Activated naive CD4-positive, alpha-beta T cell treated with anti-CD3 and anti-CD28 coated beads, Interleukin-2, amount 50 U/mL, for 16 hours (primary cell): ENCODE measurements at places on chromosomes 3 and 15.
A peak's percentile ranks its signal among the peaks of the same experiment; 100 is the strongest.

- no peak for DNase-seq
Measured at GRCh38 chr3:42876940-42877720, 1.5 kb upstream of the CYP8B1 start.

DNA sequence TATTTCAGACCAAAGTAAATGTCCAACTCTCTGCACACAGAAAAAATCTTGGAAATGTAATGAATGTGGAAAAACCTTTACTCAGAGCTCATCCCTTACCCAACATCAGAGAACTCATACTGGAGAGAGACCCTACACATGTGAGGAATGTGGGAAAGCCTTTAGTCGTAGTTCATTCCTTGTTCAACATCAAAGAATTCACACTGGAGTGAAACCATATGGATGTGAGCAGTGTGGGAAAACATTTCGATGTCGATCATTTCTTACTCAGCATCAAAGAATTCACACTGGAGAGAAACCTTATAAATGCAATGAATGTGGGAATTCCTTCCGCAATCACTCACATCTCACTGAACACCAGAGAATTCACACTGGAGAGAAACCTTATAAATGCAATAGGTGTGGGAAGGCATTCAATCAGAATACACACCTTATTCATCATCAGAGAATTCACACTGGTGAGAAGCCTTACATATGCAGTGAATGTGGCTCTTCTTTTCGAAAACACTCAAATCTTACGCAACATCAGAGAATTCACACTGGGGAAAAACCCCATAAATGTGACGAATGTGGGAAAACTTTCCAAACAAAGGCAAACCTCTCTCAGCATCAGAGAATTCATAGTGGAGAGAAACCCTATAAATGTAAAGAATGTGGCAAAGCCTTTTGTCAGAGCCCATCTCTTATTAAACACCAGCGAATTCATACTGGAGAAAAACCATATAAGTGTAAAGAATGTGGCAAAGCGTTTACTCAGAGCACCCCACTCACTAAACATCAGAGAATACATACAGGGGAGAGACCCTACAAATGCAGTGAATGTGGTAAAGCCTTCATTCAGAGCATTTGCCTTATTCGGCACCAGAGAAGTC is 8.0 kb upstream of the ZNF501 start:
- DNase-seq, result no peak

- DNase-seq, result no peak
Measured at GRCh38 chr3:183498634-183499033, 56.9 kb downstream of the KLHL6 start.

DNA sequence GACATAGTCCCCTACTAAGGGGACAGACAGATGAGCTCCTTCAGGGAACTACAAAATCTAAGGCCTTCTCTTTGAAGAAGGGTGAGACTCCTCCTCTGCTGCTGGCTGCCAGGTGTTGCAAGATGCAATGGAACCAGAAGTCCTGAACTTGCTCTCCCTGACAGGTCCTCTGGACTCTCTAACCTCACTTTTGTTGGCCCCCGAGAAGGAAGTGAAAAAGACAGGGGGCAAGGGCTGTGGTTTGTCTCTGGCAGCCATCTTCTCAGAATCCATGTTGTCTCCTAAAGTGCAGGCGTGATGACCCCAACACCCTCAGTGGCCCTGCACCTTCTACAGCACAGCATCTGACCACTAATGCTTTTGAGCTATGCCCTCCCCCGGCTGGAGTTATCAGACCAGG is 292.5 kb downstream of the CHST2 start:
- DNase-seq, result no peak

- DNase-seq, result no peak
Measured at GRCh38 chr3:131223373-131224289, 157.9 kb upstream of the NUDT16 start.

- DNase-seq, result no peak
Measured at GRCh38 chr3:134709076-134709475, 58.3 kb upstream of the KY start.

DNA sequence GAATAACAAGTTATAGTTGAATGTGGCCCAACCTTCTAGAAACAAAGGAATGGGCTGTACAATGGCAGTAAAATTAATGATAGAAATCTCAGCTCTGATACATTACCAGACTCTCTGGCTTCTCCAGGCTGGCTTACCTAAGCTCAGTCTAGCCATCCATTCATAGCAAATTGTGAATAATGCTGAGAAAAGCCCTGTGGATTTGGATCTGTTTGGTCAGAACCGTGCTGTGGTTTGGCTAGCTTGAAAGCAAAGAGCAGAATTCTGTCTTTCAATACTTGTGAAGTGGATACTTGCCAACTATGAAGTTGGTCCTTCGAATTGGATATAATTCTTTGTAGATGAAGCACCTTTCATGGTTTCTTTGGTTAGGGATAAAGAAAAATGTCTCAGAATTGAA is 199.1 kb downstream of the EPHA3 start:
- DNase-seq, result no peak

GRCh38 chr3:67998281-67998680 is 343.9 kb upstream of the SUCLG2 start:
- DNase-seq, result no peak

- DNase-seq, result no peak
Measured at GRCh38 chr15:69403594-69403993, 10.6 kb upstream of the KIF23 start.

GRCh38 chr3:143910756-143911155 is 60.9 kb upstream of the DIPK2A start:
- DNase-seq, result no peak

DNA sequence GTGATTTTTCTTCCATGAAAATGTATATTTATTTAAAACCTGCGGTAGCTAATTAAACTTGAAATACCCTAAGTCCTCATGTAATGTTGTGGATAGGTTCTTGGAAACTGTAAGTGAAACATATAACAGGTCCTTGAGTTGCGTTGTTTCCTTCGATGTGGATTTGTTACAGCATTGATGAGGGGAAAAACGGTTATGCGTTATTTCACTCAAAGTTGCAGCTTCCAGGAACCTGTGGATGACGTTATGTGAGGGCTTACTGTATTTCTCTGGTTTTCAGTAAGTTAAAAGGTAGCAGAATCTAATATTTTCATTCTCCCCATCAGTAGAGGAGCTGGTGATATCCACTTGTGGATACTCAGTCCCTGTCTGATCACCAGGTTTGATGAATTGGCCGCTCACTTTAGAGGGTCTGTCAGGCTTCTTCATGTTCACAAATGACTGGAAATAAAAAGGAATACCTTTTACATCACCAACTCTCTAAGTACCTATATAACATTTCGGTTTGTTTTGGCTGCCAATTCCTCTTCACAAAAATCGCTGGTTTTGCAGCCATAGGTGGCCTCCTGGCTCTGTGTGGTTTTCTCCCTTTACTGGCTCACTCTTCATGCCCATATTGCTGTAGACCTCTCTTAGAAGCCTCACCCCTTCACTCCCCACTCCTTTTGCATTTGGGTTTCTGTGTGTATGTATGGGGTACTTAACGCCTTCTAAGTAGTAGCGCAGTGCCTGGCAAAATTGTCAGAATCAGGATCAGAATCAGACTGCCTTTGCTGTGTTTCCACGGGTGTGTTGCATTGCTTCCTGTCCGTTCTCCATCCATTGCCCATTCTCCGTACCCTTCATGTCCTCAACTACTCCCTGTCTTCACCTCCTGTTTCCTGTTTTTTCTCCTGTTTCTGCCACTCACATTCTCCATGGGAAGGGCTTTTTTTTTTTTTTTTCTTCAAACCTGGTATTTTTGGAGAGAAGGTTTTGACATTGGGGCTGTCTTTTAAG is 112.6 kb downstream of the FNDC3B start:
- DNase-seq, result no peak

DNA sequence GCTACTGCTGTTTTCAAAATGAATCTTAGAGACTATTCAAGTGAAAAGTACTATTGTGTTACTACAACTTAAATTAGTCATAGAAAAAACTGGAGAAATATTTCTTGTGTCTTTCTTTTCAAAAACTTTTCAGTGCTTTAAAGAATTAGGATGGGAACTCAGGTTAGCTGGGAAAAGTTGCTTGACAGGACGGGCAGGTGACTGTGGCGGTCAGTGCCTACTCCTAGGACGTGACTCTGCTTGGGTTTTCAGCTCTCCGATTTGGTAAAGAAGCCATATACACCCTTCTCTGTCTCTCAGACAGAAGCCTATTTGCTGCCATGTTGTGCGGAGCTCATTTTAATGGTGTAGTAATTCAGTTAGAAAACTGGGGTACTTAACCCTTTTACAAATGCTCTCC is 89.8 kb upstream of the CACNA2D3 start:
- no peak for DNase-seq

DNA sequence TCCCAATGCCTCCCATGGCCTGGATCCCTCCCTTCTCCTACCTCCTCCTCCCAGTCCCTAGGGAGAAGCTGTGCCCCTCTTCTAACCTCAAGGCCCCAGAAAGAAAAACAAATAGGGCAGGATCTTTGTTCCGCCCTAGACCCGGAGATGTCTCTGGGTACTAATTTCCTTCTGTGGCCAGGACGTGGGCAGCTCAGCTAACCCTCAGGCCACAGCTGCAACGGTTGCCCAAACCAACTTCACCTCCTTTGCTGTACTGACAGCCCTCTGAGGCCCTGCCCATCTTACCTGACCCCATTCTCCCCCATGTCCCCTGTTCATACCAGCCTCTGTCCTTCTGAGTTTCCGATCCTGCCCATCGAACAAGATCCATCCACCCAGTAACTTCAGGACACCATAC is 70.7 kb downstream of the SRGAP3 start:
- DNase-seq, result no peak

- no peak for DNase-seq
Measured at GRCh38 chr15:78943692-78944091, 1.2 kb downstream of the CTSH start.

DNA sequence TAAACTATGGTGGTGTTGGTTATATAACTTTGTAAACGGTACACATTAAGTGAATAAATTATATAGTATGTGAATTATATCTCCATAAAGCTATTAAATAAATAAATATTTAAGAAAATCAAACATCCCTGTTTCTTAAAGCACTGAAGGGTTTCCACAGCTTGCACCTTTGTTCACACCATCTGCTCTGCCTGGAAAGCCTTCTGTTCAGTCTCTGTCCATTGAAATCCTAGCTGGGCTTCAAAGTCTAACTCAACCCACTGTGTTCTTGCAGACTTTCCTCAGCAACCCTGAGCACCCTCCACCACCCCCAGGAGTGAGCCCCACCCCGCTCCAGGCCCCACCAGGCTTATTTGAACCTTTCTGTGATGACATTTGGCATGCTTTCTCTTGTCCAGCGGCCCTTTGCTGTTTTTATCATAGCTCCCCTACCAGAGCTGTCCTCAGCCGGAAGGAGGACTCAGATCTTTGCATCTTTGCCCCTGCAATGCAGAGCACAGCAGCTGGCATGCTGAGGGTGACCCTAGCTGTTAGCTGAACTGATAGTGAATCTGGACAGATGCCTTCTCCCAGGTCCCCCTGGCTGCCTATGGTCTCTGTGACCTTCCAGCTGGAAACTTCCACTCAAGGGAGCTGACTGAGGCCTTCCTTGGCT is 105.2 kb downstream of the DAPK2 start:
- DNase-seq, result no peak

- no peak for DNase-seq
Measured at GRCh38 chr3:46356909-46357308, 3.0 kb downstream of the CCR2 start.

DNA sequence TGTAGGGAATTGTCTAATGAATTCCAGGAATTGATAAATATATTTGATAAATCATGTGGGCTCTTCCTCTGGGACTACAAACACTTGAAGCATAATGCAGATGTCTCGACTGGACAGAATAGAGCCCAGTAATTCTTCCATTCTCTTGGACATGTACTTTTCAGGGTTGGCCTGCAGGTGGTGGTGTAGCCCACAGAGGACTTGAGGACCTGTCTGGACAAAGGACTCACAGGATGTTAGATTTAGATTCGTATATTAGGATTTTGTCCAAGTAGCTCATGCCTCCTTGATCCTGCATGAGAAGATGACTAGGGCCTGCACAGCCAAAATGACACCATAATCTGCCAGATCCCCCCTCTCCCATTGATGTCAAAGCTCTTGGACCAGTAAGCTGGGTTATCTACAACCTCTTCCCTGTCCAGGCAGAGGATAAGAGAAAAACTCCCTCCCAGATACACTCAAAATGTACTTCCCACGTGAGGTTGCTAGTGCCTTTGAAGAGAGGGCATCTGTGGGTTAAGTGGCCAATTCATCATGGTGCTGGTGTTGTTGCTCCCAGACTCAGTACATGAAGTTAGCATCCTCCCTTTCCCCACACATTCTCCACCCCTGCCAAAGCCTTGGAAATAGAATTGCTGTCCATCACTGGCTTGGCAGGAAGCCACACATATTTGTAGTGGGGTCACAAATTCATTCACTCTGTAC is 88.6 kb upstream of the ZNF280D start:
- DNase-seq, result peak; percentile 38

- no peak for DNase-seq
Measured at GRCh38 chr15:57398336-57398735, 22.0 kb downstream of the CGNL1 start.

- DNase-seq, result no peak
Measured at GRCh38 chr3:137332297-137332696, 374.5 kb downstream of the IL20RB start.

DNA sequence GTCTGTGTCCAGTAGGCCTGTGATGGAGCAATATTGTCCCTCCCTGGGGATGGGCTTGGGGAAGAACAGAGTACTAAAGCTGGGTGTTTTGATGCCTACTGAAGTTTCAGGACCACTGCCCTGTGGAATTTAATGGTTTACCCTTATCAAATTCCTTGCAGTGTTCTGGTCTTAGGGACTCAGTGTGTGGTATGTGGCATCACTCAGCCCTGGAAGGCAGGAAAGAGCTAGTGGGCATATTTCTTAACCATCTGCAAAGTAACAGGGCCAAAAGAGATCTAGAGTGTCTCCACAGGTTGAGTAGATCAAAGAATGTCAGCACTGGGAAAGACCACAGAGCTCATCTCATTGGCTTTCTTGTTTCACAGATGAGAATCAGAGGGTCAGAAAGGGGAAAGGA is 11.8 kb upstream of the SCN10A start:
- no peak for DNase-seq

- no peak for DNase-seq
Measured at GRCh38 chr3:45816544-45816943, 20.2 kb upstream of the SLC6A20 start.

DNA sequence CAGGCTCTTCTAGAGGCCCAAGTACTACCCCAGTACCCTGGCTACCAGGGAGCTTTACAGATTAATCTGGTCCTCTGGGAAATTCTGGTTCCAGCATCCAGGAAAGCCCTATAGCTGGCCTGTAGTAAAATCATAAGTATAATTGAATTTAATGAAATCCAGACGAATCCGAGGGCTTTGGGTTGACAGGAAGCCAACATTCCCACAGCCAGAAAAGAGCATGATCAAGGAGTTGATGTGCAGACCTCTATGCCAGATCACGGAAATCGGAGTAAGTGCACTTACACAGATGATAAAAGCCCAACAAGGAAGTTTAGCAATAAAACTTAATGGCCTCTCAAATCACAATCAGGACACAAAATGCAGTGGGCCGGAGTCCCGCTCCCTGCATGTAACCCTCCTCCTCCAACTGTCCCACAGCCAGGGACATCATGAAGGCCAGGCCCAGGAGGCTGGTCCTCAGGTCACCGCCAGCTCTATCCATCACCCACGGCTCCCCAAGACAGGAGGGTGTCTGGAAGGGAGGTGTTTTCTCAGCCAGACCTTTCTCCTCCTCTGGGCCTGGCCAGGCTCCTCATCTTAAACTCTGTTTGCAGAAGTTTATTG is 62.8 kb upstream of the SEC22A start:
- no peak for DNase-seq
